ENCODE measurements at places on chromosomes 7 and 10.

DNA sequence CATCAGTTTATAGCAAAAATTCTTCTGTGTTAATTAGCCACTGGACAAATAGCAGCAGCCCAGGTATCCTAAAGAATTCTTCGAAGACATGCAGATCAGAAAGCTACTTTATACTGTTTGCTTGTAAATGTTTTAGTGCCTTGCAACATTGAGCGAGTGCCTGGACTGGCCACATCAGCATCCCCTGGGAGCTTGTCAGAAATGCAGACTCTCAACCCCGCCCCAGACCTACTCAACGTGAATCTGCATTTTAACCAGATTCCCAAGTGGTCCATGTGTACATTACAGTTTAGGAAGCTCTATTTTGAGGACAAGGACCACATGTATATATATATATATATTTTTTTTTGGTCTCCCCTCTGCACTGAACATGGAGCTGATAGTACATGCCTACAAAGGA, 18.5 kb upstream of the PLEKHS1 start:
- no peak for DNase-seq

DNA sequence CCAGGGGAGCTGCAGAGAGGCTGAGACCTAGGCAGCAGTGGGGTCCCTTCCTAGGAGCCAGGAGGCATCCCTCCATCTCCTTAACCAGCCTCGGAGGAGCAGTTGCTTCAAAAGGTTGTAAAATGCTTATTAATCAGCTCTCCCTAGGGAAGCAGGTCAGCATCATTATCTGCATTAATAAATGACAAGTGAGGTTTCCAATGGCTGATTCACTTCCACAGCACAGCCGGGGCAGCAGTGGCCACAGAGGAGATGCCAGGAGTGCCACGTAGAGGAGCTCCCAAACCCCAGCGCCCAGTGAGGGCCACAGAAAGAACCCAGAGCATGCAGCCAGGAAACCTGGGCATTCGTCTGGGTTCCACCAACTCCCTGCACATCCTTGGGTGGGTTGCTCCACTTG, 8.2 kb upstream of the NPFFR1 start:
- no peak for DNase-seq

GRCh38 chr7:23458044-23458443, 12.2 kb downstream of the IGF2BP3 start:
- DNase-seq, result no peak

DNA sequence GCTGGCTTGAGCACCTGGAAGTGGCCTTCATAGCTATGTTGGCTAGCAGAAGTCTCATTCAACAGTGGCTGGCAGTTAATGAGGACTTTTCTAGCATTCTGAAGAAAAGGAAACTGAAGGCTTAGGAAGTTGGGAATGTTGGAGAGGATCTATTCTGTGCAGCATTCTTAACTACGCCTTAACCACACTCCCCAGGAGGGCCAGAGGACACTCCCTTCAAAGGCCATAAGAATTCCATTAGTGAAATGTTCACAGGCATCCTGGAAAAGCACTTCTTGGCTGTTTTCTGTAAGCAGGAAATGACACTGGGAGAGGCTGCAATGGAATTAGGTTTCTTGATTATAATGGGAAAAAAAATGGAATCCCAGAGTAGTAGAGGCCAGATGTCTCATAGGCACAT, 188.9 kb downstream of the ARHGAP12 start:
- DNase-seq, result no peak

DNA sequence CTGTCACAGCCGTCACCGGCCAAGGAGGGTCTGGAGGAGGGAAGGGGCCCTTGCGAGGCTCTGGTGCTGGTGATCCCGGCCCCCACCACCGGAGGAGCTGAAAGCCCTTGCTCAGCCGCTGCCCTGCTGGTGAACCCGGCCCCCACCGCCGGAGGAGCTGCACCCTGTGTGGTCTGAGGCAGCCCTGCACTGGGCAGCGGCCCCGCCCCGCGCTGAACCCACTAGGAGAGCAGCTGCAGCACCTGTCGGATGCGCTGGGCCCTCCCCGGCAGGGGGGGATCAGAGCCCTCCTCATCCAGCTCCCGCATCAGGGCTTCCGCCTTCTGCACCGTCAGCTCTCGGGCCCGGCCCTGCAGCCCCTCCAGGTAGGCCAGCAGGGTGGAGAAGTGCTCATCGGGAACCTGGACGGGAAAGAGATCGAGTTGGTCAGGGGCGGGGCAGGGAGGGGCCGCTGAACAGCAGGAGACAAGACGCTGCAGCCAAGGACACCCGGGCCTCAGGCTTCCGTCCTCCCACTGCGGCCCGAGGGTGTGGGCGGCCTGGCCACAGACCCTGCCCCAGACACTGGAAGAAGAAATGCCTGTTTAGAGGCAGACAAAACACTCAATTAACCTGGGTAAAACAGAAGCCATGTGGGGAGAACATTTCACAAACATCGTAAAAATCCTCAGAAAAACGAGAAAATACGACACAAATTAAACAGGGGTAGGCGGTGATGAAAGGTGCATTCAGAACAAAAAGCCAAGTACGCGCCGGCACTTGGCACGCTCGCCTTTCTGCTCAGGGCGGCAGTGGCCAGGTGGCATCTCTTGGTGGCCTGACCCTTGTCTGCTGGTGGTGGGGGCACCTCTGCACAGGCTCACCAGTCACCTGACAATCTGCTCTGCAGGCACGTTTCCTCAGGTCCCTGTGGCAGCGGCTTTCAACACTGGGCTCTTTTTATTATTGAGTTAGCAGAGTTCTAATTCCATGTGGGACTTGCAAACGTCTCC, 14.7 kb downstream of the CYP2W1 start:
- no peak for DNase-seq

GRCh38 chr7:7920481-7920880, 48.1 kb upstream of the GLCCI1 start:
- DNase-seq, result no peak

GRCh38 chr10:16779384-16779915, 37.8 kb downstream of the RSU1 start:
- no peak for DNase-seq

All from NCI-H1436 treated with DMSO at 0.1 percent for 48 hours (cell line).